Activated naive CD8-positive, alpha-beta T cell treated with anti-CD3 and anti-CD28 coated beads, Interleukin-2, amount 10 ng/mL, durations not matched to agents 7 days and 5 days (primary cell): ENCODE measurements at places on chromosomes 5 and 9. TPM values are rescaled to one million over a fixed set of nuclear protein-coding genes. Genes with fewer than 3 reads are reported as not detected.

The SARDH gene
- 2.3 TPM for total RNA-seq

The LMBRD2 gene
- 13.8 TPM for total RNA-seq

The ENTPD8 gene
- total RNA-seq = not detected

GRCh38 chr5:76111477-76112174 lies 28.4 kb downstream of the SV2C start:
- peaks cover 5% of the 10 kb centered on the region for H3K4me1 ChIP-seq
- H3K4me3 ChIP-seq = no peak overlapping the region
- DNase-seq = no peak
- H3K36me3 ChIP-seq = no peaks in the 10 kb centered on the region

DNA sequence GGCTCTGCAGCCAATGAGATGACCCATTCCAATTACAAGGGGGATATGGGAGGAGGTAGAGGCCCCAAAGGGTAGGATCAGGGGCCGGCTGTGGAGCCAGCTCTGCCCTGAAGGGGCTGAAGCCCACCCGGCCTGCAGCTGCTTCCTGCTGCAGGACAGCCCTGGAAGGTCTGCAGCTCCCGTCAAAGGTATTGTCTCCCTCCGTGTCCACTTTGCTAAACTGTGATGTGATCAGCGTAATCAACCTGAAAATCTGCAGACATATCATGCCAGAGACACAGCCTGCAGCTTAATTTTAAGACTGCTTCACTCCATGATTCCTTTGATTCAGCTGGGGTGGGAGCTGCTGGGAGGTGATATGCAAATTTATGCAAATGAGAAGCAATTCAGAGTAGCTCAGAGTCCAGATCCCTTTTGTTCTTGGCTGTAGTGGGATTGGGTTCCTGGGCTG lies 90.7 kb downstream of the GADD45G start:
- H3K27ac ChIP-seq = no peak overlapping the region
- H3K4me1 ChIP-seq = peaks cover 45% of the 10 kb centered on the region
- H3K4me3 ChIP-seq = no peak overlapping the region
- peaks cover 4% of the 10 kb centered on the region for H3K36me3 ChIP-seq

DNA sequence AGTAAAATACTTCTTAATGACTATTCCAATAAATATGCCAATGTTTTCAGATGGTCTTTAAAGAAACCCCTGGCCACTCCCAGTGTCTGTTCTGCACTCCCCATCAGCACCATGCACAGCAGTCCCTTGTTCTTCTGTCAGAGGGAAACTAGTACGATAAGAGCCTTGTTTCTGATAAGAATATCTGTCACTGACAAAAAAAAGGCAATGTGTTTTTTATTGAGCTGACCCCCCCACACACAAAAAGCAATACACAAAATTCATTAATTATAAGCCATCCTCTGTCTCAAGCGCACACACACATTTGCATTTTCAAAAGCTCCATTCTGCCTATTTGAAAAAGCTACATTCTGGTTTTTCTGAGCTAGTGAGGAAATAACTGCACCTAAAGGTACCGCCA lies 119.1 kb downstream of the ENC1 start:
- no peak overlapping the region for H3K4me3 ChIP-seq
- peaks cover 3% of the 10 kb centered on the region for H3K27me3 ChIP-seq
- no peak for DNase-seq
- peaks cover 2% of the 10 kb centered on the region for H3K36me3 ChIP-seq
- no peak overlapping the region for H3K27ac ChIP-seq
- H3K4me1 ChIP-seq = no peaks in the 10 kb centered on the region

DNA sequence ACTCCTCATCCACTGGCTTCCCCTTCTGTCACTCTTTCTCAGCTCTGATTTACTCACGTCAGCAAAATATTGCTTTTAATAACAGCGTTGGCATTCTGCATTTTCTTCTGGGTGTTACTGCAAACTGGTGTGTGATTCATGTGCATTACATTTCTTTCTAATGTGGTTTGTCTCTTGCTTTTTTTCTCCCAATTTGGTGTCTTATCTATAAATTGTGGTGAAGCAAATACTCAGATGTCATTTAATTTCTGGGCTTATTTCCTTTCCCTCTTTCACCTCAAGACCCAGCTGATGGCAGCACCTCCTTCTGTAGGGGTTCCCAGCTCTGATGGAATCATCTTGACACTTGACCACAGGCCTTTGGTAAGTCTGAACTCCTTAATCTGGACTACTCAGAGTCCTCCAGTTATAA lies 180.7 kb upstream of the ZNF618 start:
- H3K27ac ChIP-seq = no peak overlapping the region
- DNase-seq = no peak
- no peaks in the 10 kb centered on the region for H3K36me3 ChIP-seq
- H3K4me3 ChIP-seq = peak overlapping the region; percentile 5
- H3K4me1 ChIP-seq = peaks cover 18% of the 10 kb centered on the region

DNA sequence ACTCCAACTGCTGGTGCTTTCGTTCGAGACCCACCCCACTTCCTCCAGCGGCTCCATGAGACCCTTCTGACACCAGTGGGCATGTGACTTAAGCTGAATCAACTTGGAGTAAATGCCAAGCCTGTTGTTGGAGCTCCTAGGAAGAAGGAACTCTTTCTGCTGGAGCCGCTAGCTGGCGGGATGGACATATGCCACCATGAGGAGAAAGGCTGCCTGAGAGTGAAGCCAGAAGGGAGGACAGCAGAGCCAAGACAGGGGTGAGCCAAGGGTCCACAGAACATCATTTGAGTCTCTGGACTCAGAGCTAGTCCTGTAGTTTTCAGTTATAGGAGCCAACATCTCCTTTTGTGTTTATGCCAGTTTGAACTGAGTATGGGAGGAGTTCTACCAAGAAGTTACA lies 35.9 kb downstream of the ANXA6 start:
- H3K4me3 ChIP-seq = no peak overlapping the region
- peaks cover 30% of the 10 kb centered on the region for H3K4me1 ChIP-seq
- H3K27ac ChIP-seq = peak overlapping the region; percentile 12
- peaks cover 46% of the 10 kb centered on the region for H3K36me3 ChIP-seq
